Suprapubic skin (tissue), 4 donors: ENCODE measurements at places on chromosomes 11 and 22. TPM values are rescaled to one million over a fixed set of nuclear protein-coding genes. Genes with fewer than 3 reads are reported as not detected.

GRCh38 chr11:10696468-10697322 lies 3.1 kb upstream of the IRAG1 start:
- peaks cover 4% of the 10 kb centered on the region for H3K4me1 ChIP-seq
- no peak for DNase-seq
- H3K27me3 ChIP-seq: no peaks in the 10 kb centered on the region
- peak overlapping the region; percentile 37 for H3K27ac ChIP-seq

DNA sequence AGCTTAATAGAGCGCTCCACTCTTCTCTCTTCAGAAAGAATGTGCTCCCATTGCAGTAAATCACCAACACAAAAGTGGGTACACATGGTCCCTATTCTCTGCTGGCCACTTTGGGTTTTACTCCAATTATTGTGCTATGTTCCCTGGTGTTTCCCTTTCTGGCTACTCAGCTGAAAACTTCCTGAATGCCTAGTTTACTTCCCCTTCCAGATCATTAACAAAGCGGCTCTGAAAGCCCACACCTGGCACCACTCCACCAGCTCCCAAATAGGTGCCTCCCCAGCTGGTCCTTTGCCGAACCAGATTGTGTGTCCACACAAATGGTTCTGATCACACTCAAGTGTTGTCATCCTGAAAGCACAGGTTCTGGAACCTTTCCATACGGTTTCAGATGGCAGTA lies 443.7 kb downstream of the NTM start:
- H3K36me3 ChIP-seq: no peaks in the 10 kb centered on the region
- no peak overlapping the region for H3K27ac ChIP-seq
- DNase-seq: no peak
- peaks cover 4% of the 10 kb centered on the region for H3K27me3 ChIP-seq

DNA sequence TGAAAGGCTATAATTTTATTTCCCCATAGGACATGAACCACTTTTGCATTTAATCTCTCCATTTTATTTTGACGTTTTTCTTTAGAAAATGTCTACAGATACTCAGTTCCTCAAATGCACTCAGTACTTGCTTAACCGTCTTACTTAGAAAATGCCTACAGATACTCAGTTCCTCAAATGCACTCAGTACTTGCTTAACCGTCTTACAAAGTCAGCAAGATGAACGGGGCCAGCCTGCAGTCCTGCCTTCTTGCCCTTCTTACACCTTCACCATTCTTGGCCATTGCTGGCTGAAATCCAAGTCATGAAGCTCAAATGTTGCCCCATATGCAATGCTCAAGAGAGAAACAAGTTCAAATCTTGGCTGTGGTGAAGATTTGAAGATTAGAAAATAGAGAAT lies 34.1 kb downstream of the CSNK2A3 start:
- H3K4me1 ChIP-seq: peaks cover 7% of the 10 kb centered on the region
- H3K36me3 ChIP-seq: no peaks in the 10 kb centered on the region
- no peak overlapping the region for H3K4me3 ChIP-seq
- no peak overlapping the region for H3K27ac ChIP-seq
- DNase-seq: no peak
- H3K27me3 ChIP-seq: no peaks in the 10 kb centered on the region

- H3K27me3 ChIP-seq: peaks cover 17% of the 10 kb centered on the region
- no peak overlapping the region for H3K4me3 ChIP-seq
- H3K27ac ChIP-seq: no peak overlapping the region
- no peaks in the 10 kb centered on the region for H3K4me1 ChIP-seq
- H3K36me3 ChIP-seq: no peaks in the 10 kb centered on the region
- DNase-seq: no peak
These were observed 3.4 kb upstream of the IGLL5 start for GRCh38 chr22:22884010-22884887.

DNA sequence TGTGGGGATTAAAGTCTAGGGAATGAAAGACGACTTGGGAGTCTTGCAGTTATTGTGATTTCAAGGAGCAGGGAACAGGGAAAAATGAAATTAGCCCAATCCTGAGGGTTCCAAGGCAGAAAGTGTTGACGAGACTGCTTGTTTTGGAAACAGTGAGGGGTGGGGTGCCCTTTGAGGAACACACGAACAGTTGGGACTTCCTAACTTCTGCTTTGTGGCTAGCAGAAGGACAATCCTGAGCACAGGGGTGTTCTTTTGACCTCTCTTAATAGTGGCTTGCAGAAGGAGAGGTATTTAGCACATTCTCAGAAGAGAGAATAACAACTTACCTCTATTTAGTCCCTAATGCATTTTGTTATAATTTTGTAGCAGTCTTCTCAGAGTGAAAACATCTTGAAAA lies 545.9 kb upstream of the ARHGAP42 start:
- H3K4me1 ChIP-seq: no peaks in the 10 kb centered on the region
- no peak overlapping the region for H3K4me3 ChIP-seq
- H3K27me3 ChIP-seq: no peaks in the 10 kb centered on the region
- H3K36me3 ChIP-seq: no peaks in the 10 kb centered on the region

PNPLA3 gene
- 11.5 TPM for total RNA-seq

INPP5J gene
- total RNA-seq: 2.6 TPM

TREH gene
- not detected for total RNA-seq
